ENCODE measurements at places on chromosomes 7 and 10.

GRCh38 chr10:78963074-78964034 is 105.4 kb upstream of the ZMIZ1 start:
- no peak for DNase-seq

DNA sequence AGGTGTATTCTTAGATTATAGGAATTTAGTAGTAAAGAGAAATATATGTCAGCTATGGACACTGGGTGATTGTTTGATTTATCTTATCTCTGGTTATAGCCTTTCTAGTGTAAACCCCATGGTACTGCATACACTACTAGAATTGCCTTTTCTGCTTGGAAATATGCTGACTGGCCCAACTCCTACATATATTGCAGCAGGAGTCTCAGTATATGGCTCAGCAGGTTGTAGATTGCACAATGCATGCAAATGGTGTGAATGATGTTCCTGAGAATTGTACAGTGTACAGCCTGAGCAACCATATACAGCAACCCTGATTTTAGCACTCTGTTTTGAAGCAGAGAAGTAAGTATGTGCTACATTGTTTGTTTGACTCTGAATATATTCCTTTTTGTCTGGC is 153.4 kb upstream of the NPY start:
- DNase-seq: no peak

DNA sequence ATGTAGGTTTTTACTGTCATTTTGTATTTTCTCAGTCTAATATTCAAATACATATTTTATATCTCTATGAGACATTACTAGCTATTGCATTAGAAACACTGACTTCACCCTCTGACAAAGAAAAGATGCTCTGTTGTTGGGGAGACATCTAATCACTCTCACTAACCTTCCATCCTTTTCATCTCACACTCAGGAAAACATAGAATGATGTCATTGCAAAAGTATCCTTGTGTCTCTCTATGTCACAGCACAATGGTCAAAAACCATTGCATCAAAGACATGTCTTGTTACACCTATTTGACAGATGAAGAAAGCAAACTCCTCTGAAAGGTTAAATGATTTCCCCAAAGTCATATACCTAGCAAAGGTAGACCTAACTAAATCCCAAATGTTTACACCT is 231.3 kb upstream of the PTN start:
- DNase-seq: no peak

DNA sequence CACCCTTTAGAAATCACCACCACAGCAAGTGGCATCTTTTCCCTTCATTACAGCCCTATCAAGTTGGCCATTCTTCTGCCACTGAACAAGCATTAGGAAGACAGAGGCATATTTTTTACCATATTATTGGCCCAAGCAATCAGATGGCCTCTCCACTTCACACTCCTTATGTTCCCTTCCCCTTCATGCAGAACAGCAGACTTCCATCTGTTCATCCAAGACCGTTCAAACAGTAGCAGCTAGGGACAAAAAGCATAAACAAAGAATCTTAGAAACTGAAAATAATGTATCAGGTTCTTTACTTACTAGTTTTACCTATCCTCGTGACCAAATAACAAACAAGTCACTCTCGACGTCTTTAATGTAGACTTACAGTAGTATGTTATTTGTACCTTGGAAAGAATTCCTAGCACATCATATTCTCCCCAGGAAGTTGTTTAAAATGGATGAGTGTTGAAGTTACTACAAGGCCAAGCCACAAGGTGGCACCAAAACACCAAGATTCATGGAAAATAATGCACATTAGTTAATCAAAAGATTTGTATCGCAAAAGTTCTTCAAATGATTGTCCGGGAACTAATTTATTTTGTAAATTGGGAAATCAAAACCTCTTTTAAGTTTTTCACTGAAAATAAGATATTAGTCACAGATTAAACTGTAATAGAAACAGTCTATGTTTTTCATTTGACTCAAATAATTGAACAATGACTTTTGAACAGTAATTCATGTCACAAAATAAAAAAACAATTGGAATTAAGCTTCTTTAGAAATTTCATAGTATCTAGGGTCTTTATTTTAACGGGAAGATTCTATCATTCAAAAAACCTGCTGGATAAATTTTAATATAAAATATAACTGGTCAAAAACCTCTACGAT is 112.1 kb downstream of the VPS41 start:
- peak; percentile 43 for DNase-seq

GRCh38 chr10:101071267-101071884 is 9.6 kb downstream of the KAZALD1 start:
- no peak for DNase-seq

DNA sequence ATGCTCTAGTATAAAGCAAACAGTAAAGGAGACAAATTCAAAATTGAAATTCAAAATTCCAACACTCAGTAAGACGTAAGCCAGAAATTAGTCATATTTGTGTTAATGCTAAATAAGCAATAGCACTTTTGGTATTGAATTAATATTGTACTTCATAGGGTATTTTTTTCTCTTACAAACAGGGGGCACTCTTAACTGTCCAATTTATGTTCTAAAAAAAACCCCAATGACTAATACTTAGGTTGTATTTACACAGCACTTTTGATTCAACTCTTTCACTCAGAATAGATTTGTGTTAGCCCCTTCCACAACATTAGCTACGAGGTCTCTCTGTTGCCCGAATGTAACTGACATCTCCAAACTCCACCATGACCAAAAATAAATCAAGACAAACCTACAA is 284.9 kb upstream of the COBL start:
- no peak for DNase-seq

All from activated naive CD8-positive, alpha-beta T cell treated with anti-CD3 and anti-CD28 coated beads, Interleukin-2, amount 50 U/mL, for 24 hours (primary cell).